SK-N-DZ (cell line): ENCODE measurements at places on chromosomes 1 and 21.

DNA sequence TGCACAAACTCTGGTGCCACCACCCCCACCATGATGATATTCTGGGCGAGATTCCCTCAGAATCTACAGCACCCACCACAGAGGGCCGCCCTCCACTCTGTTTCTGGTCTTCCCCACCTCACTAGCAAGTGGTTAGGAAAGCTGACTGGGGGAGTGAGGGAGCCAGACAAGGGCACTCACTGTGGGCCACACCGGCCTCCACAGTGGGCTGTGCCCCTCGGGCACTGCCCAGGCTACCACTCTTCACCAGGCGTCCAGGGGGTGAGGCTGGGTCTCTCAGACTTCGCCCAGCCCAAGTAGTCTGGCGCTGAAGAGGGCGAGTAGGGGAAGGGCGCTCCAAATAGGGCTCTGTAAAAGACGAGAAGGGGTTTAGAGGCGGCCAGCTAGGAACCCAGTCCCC lies 11.2 kb upstream of the GATAD2B start:
- DNase-seq, result no peak

- no peak for DNase-seq
These were observed 79.7 kb downstream of the SCMH1 start for GRCh38 chr1:41162441-41162840.

DNA sequence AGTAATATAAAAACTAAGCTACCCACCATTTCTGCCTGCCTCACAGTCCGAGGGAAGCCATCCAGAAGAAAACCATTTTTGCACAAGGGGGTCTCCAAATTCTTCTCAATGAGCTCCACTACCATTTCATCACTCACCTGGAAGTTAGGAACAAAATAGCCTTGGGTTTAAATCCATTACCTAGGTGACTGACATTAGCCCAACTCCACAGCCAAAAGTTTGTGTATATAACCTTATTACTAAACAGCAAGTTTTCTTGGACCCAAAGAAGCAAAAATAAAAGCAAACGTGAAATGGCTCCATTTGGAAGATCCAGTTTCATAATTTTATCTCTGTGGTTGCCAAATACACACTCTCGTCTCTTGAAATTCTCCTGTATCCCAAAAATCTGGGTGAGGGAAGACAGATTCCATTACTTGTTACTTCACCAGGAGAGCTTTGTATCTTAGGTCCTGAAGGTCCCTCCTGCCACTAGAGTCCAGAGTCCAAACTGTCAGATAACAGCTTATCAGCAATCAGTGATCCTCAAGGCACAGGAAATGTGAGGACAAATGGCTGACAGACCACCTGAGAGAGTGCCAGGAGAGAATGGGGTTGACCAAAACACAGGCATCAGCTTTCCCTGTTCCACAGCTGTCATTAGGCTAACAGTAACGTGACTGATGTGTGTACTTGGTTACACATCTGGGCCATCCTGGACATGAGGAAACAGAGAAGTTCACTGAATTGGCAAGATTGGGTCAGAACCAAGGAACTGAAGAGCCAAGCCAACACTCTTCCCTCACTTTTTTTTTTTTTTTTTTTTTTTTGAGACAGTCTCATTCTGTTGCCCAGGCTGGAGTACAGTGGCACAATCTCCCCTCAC lies 14.9 kb downstream of the AK2 start:
- no peak for DNase-seq

- DNase-seq, result no peak
These were observed 245.3 kb upstream of the CSF3R start for GRCh38 chr1:36728051-36728450.

DNA sequence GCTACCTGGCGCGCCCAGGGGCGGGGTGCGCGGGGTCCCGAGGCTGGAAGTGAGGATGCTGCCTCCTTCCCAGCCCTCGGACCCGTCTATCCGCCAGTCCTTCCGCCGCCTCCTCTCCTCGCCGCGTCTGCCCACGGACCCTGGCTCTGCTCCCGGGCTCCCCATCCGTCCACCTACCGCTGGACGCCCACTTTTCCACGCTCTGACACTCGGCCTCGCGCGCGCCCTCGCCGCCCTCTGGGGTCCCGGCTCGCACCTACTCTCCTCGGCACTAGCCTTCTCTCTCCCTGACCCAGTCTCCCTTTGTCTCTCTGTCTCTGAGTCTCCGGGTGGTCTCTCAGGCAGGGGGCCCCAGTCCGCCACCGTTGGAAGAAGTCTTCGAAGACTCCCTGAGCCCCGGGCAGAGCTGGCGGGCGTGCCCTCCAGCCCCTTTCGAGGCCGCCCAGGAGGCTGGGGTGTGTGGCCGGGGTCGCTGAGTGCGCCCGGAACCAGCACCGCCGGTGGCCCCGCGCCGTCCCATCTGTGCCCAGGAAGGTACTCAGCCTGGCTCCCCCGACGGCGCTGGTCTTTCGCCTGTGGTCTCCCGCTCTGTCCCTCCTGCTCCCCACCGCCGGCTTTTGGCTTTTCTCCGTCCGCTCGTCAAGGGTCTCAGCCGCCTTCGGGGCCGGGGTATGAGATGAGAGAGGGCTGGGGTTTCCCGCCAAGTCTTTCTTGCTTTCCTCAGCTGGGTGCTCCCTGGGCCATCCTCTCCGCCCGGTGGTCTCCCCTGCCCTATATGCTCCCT lies 610 bp downstream of the DRAXIN start:
- no peak for DNase-seq

DNA sequence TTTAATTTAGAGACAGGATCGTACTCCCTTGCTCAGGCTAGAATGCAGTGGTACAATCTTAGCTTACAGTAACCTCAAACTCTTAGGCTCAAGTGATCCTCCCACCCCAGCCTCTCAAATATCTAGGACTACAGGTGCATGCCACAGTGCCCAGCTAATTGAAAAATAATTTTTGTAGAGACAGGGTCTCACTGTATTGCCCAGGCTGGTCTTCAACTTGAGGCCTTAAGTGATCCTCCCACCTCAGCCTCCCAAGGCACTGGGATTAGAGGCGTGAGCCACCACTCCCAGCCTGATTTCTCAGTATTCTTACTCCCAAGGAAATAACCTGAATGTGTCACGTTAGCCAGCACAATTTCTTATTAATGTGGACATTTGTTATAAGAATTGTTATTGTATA lies 9.8 kb downstream of the RLF start:
- no peak for DNase-seq

GRCh38 chr1:158335213-158335532 lies 3.8 kb upstream of the CD1B start:
- DNase-seq, result no peak

DNA sequence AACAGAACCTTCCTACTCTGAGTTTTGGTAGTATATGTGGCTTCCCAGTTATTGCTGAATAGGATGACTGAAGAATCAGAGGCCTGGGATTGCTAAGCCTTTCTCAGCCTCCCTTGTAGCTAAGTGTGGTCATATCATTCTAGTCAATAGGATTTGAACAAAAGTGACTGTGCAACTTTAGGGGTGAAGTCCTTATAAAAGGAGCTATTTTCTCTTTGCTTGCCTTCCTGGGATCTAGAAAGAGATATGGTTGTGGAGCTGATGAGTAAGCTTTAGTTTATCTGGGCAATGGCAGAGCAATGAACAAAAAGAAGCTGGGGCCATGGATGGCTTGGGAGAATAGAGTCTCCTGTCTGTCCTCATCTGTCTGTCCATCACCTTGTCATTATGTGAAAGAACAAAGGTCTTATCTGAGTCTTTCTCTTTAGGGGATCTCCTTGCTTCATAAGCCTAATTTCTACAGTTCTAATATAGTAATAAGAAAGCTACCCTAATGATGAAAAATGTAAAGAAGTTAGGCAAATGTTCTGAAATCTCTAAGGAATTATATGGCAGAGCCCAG lies 91.5 kb downstream of the TENT5C start:
- DNase-seq, result no peak

DNA sequence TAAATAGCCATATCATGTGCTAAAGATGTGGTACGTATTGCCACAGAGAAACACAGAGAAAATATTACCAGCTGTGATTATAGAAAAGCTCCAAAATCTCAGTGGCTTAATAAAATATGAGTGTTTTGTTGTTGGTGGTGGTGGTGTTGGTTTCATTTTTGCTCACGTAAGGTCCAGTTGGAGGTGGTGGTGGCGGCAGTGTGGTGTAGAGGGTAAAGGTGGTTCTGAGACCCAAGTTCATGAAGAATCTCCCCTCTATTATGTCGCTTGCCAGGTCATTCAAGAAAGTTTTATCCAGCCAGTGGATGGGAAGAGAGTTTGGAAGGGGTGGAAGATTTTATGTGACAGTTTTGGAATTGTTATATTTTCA lies 217.6 kb upstream of the SAMSN1 start:
- DNase-seq, result no peak

GRCh38 chr1:30977105-30977504 lies 68.5 kb upstream of the SDC3 start:
- no peak for DNase-seq

GRCh38 chr1:167922023-167922422 lies 8.1 kb upstream of the ADCY10 start:
- no peak for DNase-seq

GRCh38 chr1:218025454-218025853 lies 259.6 kb upstream of the RRP15 start:
- DNase-seq, result no peak

DNA sequence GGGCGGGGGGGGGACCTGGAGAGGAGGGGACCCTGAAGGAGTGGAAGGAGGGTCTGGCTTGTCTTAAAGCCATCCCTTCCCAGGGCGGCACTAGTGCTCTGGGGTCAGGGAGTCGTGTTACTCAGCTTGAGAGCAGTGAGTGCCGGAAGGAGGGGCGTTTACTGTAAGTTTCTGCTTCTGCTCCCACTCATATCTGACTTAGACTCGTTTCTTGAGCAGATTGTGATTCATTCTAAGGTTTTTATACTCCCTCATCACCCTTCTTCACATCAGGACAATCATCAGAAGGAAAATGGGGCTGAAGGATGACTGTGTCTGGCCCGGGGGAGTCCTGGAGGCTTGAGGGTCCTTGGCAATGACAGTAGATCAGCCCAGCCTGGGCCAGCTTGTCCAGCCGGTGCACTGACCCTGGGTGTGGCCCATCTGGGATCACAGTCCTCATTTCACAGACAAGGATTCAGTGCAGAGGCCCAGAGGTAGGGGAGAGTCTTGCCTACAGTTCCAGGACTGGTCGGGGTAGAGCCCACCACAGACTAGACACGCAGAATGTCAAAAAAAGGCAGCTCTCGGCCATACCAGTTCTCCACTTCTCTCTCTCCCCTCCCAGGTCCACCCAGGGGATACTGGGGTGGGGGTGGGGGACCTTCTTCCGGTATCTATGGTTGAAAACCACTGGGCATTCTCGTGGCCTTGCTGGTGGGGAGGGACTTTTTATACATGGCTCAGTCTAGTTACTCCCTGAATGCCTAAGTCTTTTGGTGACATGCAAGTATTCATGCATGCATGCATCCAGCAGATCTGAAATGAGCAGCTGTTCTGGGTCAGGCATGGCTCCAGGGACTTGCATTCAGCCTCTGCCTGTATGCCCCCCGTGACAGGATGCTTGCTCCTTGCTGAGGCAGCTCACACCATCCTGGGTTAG lies 5.1 kb downstream of the TNFRSF8 start:
- no peak for DNase-seq

- no peak for DNase-seq
These were observed 579 bp upstream of the TENT5C start for GRCh38 chr1:117605164-117605773.

DNA sequence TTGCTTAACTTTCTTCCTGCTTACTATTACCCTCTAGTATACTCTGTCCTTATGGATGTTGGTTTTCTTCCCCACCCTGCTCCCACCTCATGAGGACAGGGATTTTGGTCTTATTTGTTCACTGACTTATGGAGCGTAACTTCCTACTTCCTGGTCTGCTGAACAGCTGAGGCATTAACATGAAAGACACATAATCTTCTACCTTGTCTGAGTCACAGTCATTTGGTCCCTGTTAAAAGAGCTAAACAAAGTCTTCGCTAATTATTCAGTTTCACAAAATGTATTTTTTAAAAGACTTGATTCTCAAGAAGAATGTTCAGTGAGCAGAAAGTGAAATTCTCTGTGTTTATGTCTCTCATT lies 18.5 kb downstream of the RNASEL start:
- DNase-seq, result no peak

DNA sequence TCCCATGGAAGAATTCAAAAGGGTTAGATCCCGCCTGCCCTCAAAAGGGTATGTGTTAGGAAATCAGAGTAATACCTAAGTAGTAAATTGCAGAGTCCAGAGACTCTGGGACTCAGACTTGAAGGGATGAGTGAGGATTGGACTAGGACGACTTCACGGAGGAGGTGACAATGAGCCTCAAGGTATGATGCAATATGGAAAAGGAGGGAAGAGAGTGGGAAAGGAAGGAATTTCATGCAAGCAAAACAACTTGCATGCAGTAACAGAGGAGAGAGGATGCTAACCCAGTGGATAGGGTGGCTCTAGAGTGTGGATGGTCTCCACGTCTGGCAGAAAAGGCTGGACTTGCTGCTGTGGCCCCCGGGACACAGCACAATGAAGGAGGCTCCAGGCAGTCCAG lies 4.8 kb downstream of the CAPN2 start:
- no peak for DNase-seq

DNA sequence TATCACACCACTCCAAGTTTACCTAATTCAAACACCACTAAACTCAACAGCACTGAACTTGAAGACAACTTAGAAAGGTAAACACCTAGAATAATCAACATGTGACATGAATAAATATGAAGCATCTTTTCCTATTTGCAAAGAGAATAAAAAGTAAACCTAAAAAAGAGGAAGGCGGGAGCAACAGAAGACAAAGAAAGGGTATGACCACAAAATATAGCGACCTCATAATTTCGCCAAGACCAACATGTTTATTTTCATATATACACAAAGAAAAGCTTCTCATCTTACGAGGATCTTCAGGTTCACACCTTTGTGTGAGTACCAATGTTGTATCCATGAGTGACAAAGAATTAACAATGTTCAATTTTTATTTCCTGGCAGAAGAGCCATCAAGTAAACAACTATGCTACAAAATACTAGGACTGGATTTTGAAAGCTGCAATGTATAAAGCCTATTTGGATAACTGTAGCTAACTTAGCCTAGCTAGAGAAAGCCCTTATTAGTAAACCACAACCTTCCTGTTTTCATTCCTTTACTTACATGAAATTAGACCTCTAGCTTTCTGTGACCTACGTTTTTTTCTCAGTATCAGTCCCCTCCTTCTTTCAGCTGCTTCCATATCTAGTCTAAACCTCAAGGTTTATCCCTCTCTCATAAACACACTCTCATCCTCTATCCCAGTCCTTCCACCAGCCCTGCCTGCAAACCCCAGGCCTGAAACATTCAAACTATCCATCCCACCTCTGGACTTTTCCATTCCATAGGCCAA lies 21.3 kb upstream of the PHTF1 start:
- DNase-seq, result no peak

- DNase-seq, result no peak
These were observed 805.9 kb upstream of the ADAMTS5 start for GRCh38 chr21:27772816-27773215.

DNA sequence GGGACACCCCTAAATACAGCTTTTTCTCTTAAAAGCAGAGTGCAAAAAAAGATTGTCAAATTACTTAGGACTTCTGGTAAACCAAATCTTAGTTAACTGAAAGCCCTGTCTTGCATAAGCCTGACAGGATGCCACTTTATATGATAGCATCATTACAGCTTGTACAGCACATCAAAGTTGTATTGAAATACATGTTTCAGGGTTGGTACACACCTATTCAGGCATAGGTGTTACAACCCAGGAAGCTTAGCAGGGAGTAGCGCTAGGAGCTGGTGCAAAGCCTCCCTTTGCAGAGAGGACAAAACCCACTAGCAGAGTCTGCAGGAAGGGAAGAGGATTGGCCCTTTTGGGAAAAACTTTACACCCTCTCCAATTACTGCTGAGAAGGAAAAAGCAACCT lies 258.9 kb upstream of the SGIP1 start:
- DNase-seq, result no peak
